ENCODE measurements at places on chromosomes 16 and 17.
A peak's percentile ranks its signal among the peaks of the same experiment; 100 is the strongest.

DNA sequence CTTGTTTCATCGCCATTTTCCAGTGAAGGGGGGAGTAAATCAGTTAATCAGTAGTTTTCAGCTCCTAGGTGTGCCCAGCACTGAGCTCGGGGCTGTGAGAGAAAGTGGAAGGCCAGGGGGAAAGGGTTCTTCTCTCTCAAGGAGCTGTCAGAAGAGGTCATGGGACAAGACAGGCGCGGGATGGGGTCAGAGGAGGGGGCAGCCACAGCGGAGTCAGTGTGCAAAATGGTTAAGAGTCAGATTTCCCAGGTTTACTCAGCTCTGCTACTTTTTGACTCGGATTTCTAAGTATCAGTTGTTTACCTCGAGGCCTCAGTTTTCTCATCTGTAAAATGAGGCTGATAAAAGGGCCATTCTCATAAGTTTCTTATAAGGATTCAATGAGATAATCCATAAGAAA lies 4.3 kb upstream of the XYLT1 start:
- no peak for DNase-seq

GRCh38 chr17:75749545-75750389 lies 15.2 kb downstream of the GALK1 start:
- DNase-seq = no peak

- no peak for DNase-seq
These were observed 44.1 kb downstream of the GTF3C1 start for GRCh38 chr16:27505297-27506236.

DNA sequence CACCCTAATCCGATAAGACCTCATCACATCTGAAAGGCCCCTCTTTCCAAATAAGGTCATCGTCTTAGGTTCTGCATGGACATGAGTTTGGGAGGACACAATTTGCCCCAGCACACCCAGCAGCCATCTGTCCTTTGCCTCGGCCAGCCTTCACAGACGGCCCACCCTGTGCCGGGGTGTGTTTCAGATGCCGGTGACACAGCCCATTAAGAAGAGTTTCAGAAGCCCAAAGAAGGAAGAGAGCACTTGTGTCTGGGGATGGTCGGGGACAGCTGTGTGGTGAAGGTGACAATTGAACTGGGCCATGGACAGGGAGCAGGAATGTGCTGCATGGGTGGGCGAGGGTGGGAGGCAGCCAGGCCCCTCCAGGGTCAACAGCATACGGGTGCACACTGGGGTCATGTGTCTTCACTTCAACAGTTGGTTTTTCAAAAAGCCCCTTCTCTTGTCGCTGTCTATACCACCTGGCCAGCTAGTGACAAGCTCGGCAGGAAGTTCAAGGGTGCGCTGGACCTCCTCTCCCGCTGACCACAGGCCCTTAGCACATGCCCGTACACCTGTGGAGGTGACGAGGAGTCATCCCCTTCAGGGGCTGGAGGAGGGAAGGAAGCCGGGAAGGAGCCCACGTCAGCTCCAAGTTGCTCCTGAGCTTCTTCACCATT lies 183.1 kb downstream of the C16orf95 start:
- no peak for DNase-seq

- DNase-seq = no peak
These were observed 3.1 kb upstream of the CYTH1 start for GRCh38 chr17:78785011-78785662.

DNA sequence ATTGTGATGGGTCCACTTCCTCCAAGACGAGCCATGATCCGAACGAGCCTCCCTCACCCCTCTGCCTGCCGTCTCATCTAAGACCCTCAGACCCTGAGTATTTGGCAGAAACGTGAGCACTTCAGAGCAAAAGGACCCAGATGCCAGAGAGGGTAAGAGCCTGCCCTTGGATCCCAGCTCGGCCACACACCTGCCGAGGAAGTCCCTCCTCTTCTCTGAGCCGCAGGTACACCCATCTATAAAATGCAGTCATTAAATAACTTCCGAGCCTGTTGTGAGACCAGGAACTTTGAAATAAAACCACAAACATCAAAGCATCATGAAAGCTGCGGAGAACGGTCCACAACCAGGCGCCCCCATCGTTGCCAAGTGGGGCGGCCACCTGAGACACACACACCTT lies 64.8 kb upstream of the DOC2B start:
- DNase-seq = no peak

GRCh38 chr16:401468-402348 lies at the start of gene DECR2:
Gene DECR2, plus strand, starts transcription at chr16:401885. Its CDS starts 79 bp downstream, at chr16:401964.
- DNase-seq = peak; percentile 68

Data from fibroblast of skin of left biceps (primary cell).